Omental fat pad (tissue), 4 donors: ENCODE measurements at places on chromosomes 6 and 20.

DNA sequence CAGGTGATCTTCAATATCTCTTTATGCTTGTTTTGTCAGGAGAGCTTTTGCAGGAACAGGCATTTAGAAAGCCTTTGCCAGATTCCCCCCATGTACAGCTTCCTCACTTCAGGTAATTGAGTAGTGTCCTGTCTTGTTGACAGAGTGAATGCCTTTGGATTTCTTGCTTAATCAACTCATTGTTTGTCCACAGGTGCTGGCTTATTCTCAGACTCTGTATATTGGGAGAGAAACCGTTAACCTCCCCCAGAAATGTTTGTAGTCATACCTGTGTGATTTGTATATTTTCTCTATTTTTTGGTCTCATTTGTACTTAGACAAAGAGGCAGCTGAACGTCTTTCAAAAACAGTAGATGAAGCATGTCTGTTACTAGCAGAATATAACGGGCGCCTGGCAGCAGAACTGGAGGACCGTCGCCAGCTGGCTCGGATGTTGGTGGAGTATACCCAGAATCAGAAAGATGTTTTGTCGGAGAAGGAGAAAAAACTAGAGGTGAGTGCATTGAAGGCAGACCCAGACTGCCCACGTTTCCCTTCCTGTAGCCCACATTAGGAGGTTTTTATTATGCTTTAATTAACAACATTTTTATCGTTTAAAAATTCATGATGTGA, 32.3 kb downstream of the RPRD1B start:
- no peak for DNase-seq

GRCh38 chr6:127186889-127187288, 68.4 kb downstream of the RSPO3 start:
- DNase-seq = peak; percentile 43

DNA sequence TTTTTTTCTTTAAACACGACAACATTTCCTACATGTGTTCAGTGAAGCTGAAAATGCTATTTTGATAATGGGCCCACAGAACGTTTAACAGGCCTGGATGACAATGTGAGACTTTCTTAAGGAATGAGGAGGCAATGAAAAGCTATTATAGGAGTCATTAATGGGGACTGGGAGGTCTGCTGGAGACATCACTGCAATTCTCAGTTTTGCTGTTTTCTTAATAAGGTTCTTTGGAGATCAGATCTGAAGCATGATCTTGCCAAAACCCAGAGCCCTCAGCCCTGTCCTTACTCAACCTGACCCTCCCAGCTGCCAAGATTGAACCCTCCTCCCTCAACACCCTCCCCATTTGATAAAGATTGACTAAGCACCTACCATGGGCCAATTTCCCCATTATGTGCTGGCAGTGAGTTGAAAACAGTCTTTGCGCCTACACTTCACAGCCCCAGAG, 353.1 kb downstream of the MAFB start:
- DNase-seq = no peak

DNA sequence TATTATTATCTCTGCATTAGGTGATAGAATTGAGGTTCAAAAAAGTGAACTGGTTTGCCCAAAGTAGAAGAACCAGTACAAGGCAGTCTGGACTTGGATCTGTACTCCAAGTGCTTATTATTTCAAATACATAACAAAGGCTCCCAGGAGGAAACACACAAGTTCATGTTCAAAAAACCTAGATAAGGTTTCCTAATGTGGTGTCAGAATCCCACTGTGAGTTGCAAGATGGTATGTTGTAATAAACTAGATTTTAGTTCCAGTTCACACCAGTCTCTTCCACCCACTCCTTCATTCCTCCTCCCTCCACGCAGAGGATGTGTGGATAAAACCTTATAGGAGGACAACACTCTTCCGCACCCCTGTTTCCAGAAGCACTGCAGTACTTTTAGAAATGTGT, 42.8 kb downstream of the KIAA0319 start:
- no peak for DNase-seq

DNA sequence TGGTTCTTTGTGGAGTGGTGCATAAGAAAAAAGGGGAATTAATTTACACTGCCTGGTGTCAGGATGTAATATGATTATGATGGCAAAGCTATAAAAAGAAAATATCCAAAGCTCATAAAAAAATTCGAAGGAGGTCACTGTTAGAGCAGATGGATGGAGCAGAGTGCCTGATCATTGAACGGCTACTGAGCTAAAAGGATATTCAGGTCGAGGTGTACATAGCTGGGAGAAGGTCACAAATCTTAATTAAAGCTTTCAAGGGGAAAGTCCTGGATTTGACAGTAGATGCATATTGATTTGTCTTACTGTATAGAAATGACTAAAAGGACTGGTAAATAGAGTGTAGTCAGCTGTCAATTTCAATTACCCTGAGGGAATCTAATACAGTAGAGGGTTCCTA, 84.4 kb downstream of the PKIB start:
- no peak for DNase-seq

GRCh38 chr6:134878136-134878535, 71.8 kb downstream of the ALDH8A1 start:
- DNase-seq = no peak

GRCh38 chr6:28383235-28384142, 16.1 kb downstream of the ZSCAN12 start:
- DNase-seq = peak; percentile 61

DNA sequence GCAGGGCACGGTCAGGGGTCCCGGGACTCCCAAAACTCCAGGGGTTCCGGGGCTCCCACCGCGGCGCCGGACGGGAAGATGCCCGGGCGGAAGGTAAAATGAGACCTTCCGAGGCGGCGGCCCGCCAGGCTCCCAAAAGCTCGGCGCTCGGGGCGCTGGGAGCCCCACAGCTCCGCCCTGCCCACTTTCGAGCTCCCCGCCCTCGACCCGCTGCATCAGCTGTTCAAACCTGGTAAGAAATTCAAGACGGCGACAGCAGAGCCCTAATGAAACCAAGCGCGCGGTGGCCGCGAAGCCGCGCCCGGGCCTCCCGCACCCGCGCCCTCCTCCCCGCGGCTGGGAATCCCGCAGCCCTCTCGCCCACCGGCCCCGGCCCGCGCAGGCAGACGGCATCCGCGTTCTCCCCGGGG, 369 bp downstream of the SLC4A11 start:
- no peak for DNase-seq

DNA sequence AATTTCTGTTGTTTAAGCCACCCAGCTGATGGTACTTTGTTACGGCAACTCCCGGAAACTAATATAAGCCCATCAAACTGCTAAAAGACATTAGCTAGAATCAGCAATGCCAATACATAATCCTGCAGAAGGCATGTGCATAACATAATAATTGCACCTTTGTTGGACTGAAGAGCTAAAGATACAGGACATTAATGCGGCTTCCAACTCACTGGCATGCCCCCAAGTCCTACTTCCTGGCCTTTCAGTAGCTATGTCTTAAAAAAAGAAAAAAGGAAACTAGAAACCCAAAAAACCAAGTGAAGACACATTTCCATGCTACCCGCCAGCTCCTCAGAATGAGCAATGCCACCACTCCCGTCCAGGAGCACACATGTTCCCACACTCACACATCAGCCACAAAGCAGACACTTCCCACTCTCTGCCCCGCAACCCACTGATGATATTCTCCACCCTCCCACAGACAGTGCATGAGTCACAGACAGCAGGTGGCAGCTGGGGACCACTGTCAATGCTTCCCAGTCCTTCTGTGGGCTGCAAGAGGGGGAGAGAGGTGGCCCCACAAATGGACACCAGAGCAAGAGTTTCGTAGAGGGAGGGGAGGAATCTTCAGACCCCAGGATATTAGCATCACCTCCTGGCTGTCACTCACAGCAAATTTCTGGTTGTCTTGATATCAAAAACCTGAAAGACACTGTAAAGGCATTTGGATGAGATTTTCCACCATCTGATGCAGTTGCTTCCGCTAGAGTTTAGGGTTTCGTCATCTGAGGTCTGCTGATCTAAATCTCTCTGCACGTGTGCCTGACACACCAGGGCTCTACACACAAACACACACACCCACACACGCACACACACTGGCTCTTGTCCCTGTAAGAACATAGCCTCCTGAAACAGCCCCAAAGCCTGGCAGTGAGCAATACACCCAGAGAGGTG, 32.8 kb downstream of the GFOD1 start:
- no peak for DNase-seq

GRCh38 chr20:7496394-7496991, 443.8 kb downstream of the HAO1 start:
- no peak for DNase-seq

- DNase-seq = no peak
These were observed 108.1 kb downstream of the TMEM200A start for GRCh38 chr6:130473886-130474285.

GRCh38 chr6:14092838-14093789, 24.5 kb upstream of the CD83 start:
- DNase-seq = no peak

- DNase-seq = no peak
These were observed 29.7 kb downstream of the ZNF831 start for GRCh38 chr20:59193325-59193724.

GRCh38 chr20:14282140-14282539, 55.3 kb downstream of the FLRT3 start:
- no peak for DNase-seq

- DNase-seq = no peak
These were observed 43.9 kb upstream of the GJE1 start for GRCh38 chr6:142088858-142089216.

- no peak for DNase-seq
These were observed 22.2 kb downstream of the FKBP1A start for GRCh38 chr20:1370548-1371110.

- peak; percentile 74 for DNase-seq
These were observed 121.8 kb downstream of the SULF2 start for GRCh38 chr20:47663354-47664067.
